ENCODE measurements at places on chromosomes 1 and 21.
A peak's percentile ranks its signal among the peaks of the same experiment; 100 is the strongest.

DNA sequence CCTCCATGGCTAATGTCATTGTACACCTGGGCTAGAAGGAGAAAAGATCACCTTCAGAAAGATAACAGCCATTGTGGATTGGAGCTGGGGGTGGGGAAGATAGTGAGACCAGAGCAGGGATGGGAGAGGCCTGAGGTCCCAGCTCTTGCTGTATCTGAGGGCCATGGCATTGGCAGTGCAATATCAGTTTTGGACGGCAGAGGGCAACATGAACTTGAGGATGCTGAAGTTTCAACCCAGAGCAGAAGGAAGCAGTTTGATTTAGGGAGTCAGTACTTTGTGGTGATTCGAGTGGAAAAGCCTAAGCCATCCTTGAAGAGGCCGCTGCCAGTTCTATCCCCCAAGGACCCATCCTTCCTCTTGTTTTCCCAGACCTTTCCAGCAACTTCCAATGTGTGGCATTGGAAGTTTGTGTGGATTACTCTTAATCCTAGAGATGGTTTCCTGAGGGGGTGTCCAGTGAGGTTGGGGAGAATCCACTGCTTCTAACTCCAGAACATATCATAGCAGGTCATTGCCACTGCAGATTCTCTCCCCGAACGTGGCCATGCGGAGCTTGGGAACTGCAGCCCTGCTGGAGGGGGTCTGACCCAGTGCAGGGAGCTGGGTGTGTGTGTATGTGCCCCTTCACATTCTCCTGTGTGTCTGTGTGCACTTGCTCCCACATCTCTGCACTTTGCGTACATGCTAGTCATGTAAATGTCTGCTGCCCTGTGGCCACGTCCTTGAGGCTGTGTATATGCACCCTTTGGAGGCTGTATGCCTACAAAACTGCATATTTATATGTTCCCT, 24.1 kb downstream of the SLC26A9 start:
- no peak for DNase-seq

DNA sequence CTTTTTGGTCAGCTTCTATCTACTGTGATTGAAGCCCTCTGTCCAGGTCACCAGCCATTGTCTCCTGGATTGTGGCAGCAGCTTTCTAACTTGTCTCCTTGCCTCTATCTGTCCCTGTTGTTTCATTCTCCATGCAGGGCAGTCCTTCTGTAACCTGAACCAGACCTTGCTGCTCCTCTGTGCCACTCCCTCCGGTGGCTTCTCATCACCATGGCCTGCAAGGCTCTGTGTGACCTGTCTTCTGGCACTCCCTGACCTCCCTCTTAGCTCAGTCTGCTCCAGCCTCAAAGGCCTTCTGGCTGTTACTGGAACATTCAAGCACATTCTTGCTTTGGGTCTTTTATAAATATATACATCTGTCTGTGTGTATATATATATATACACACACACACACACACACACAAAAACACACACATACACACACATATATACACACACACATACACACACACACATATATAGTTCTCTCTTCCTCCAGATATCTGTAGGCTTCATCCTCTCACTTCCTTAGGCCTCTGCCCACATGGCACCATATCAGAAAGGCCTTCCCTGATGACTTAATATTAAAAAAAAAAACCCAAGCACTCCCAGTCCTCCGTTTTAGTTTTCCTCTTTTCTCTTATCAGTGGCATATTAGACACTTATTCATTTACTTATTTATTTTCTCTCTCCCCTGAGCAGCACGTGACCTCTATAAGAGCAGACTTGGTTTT, 21.2 kb upstream of the JUN start:
- DNase-seq, result no peak

- no peak for DNase-seq
These were observed 423.3 kb upstream of the ADGRL2 start for GRCh38 chr1:81377406-81377805.

GRCh38 chr1:113125517-113125916, 52.5 kb downstream of the LRIG2 start:
- no peak for DNase-seq

- no peak for DNase-seq
These were observed at the start of gene PLEKHM2 for GRCh38 chr1:15684042-15684461. PLEKHM2 (plus strand) TSS chr1:15684320; CDS start chr1:15684559, 239 bp downstream.

GRCh38 chr1:209732725-209733124, 23.1 kb upstream of the TRAF3IP3 start:
- DNase-seq, result no peak

GRCh38 chr1:94103608-94104007, 17.3 kb downstream of the ABCA4 start:
- DNase-seq, result no peak

DNA sequence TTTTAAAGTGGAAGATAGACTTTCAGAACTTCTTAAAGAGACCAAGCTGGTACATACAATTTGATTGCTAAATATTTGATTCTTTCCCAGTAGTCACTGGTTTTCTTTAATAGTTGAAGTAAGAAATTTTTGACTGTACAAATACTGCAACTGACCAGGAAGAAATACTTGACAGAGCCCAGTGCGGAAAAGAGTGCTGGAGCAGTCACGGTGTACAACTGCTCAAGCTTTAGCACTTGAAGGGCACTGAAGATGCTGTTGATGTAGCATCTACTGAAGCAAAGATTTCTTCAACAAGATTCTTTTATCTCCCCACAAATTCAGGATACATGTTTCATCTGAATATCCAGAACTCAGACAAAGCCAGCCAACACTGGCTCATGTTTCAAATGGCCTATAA, 41.5 kb downstream of the SLC35F3 start:
- no peak for DNase-seq

- no peak for DNase-seq
These were observed 173.5 kb downstream of the NPHP4 start for GRCh38 chr1:5818755-5819154.

DNA sequence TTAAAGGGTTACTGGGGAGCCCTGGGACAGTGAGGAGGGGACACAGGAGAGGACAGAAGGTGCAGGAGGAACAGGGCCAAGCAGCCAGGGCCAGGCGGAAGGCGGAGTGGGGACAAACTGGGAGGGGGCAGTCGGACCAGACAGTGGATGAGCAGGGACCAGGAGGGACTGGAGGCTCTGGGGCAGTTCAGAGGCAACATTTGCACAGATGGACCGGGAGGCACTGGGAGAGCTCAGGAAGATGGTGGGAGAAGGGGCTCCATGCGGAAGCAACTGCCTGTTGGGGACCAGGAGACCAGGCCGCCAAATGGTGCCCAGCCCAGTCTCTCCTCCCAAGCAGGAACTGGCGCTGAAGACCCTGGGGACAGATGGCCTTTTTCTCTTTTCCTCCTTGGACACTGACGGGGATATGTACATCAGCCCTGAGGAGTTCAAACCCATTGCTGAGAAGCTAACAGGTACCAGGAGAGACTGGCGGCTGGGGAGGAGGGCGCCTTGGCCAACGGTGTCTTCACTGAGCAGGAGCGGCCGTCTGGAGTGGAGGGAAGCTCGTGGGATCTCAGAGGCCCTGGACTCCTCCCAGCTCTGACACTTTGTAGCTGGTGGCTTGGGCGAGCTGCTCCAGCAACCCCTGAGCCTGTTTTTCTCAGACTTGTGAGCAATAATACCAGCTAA, 847 bp downstream of the SELENON start:
- DNase-seq, result no peak

DNA sequence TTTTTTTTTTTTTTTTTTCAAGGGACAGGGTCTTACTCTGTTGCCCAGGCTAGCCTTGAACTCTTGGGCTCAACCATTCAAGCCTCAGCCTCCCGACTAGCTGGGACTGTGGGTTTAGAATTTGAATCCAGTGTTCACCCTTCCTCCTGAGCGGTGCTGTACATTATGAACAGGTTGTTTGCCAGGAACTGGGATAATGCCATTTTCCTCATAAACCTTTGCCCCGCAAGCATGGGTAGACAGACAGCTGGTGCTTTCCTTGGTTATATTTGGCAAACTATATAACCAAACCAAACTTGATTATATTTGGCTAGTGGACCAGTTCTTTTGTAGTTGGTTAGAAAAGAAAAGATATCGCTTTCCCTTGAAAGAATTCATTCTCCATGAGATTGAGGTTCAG, 54.9 kb downstream of the GALNT2 start:
- DNase-seq, result no peak

- no peak for DNase-seq
These were observed 48.9 kb upstream of the TADA1 start for GRCh38 chr1:166924823-166925541.

- DNase-seq, result peak; percentile 17
These were observed 33.2 kb upstream of the EPHA8 start for GRCh38 chr1:22529901-22530621.

- DNase-seq, result no peak
These were observed 21.4 kb downstream of the XKR8 start for GRCh38 chr1:27981145-27981544.

GRCh38 chr1:22039594-22040285, 12.8 kb upstream of the CDC42 start:
- DNase-seq, result no peak

- peak; percentile 42 for DNase-seq
These were observed 20.3 kb upstream of the SLC26A9 start for GRCh38 chr1:205963352-205964155.

DNA sequence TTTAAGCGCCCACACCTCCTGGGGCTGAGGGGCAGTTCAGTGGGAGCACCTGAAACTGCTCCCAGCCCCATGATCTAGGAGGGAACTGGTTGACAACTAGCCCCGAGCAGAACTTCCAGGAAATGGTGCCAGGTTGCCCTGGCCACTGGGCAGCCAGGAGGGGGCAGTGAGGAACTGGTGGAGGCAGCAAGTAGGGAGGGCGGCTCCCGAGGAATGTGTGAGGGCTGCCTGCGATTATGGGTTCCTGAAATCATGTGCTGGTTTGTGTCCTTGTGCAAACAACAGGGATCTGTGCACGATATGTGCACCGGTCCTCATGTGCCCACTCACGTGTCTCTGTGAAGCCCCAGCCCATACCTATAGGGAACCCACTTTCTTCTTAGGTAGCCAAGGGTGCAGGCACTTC, 9.9 kb downstream of the GPR3 start:
- no peak for DNase-seq

- no peak for DNase-seq
These were observed 241.9 kb downstream of the DNM3 start for GRCh38 chr1:172083191-172083590.

DNA sequence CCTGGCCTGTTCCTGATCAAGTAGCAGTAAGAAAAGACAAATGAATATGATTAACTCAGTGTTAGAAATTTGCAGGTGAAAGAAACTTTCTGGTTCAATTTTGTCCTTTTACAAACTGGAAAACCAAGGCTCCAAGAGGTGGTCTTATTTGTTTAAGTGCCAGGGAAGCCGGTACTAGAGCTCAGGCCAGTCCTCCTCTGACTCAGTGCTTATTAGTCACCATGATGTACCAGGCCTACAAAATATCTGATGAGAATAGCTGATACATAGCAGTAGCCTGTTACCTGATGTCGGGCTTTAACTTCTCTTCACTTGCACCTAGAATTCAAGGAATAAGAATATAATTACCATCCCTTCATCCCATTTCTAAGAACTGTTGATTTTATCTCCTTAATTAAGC, 394.8 kb downstream of the LMX1A start:
- DNase-seq, result no peak

Data from BJ (cell line).